ENCODE measurements at places on chromosomes 6 and 20.

DNA sequence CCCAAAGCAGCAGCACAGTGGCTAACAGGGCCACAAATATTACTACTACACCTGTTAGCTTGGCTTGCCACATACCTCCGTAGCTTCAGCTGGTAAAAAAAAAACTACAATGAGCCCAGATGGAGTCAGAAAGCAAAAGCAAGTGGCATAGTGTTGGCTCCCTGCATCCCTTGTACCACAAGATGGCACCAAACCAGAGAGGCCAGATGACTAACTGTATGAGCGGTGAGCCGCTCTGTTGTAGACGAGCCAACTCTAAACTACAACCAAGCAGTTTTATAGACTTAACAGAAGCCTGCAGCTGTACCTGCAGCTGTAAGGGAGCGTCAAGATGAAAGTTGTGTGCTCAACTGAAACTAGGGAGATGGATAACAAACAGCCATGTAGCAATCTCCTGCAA lies 84.5 kb upstream of the MCHR2 start:
- no peak for DNase-seq

DNA sequence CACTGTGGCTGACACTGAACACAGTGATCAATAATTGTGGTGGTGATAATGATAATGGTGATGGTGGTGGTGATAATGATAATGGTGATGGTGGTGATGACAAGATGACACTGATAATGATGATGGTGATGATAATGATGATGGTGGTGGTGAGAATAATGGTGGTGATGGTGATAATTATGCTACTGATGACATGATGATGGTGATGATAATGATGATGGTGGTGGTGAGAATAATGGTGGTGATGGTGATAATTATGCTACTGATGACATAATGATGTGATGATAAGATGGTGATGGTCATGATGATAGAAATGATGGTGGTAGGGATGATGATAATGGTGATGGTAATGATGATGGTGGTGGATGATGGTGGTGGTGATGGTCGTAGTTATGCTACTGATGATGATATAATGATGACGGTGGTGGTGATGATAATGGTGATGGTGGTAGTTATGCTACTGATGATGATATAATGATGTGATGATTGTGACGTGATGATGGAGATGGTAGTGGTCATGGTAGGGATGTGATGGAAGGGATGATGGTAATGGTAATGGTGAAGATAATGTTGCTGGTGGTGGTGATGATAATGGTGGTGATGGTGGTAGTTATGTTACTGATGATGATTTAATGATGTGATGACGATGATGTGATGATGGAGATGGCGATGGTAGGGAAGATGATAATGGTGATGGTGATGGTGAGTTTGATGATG lies 356.5 kb upstream of the CDH4 start:
- DNase-seq: no peak

DNA sequence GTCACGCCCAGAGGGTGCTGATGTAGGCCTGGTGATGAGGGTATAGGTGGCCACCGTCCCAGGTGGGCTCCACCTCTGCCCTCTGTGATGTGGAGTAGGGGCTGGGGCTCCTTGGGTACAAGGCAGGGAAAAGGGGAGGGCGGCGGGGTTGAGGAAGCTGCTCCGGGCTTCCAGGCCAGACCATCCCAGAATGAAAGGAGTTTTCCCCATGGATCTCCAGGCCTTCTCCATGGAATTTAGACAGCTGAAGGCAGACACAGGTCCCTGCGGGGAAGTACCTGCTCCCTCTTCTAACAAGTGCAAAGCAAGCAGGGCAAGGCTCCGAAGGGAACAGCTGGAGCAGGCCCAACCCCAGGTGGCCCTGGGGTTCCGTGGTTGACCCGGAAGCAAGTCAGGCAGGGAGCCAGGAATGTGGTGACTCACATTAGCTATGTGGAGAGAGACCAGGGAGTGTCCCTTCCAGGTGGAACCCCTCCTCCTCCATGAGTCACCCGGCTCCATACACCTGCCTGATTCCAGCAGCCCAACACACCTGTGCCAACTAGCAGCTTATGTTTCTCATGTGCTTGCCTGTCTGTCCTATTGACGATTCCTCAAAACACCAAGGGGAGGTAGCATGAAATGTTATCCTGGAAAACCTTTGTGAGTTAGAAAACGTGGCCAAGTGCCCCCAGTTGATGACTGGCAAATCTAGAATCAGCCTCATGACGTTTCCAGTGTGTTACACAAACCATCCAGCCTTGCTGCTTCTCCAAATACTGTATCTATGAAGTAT lies 59.7 kb upstream of the SNX9 start:
- no peak for DNase-seq

DNA sequence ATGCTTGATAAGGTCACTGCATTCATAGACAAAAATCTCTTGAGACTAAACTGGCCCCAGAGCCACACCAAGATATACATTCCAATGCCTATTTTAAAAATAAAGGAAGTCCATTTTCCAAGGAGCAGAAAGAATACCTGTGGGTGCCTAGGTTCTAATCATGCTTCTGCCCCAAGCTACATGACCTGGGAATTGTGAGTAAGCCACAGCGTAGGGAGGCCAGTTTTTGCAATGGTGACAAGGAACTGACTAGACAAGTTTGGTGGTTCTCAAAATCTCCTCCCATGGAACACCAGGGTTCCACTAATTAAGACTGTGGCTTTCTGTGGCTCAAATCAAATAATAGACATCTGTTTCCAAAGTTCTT lies 83.3 kb downstream of the GMDS start:
- no peak for DNase-seq

- DNase-seq: no peak
Observed at GRCh38 chr20:60669211-60669610, 582.9 kb upstream of the CDH4 start.

- DNase-seq: no peak
Observed at GRCh38 chr6:42007286-42008137, 42.8 kb upstream of the TAF8 start.

DNA sequence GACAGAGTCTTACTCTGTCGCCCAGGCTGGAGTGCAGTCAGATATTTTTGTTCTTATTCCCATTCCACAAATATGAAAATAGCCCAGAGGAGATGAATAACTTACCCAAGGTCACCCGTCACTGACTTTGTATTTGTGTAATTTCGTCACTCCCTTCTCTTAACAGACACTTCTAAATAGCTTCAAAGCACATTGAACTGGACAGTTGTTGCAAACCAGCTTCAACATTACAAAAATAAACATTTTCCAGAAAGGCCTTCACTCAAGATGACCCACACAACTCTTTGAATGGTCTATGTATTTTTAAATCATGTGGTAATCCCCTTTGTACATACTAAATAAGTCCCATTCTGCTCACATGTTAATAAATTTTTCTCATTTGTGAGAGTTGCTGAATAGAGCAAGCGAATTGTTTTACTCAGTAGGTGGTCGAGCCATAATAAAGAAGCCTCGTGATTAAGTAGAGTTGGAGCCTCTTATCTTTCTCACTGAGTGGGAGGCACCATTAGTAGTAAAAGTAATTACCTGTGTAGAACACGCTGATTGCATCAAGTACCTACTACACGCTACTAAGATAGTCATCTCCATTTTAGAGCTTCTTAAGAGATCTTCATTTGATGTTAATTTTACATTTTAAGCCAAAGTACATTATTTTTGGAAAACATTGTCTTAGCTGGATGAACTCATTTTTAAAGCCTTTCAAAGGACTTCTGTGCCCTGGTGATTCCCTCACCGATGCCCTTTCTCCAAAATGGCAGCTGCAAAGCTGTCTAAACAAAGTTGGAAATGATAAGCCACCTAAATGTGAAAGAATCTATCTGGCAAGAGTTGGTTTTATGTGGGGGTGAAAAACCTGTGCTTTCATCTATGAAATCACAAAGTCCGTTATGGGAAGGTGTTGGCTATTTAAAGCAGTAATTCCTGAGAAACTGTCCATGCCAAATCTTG lies 110.0 kb downstream of the TSHZ2 start:
- DNase-seq: no peak

- DNase-seq: no peak
Observed at GRCh38 chr20:61878478-61879302, 187.0 kb downstream of the TAF4 start.

DNA sequence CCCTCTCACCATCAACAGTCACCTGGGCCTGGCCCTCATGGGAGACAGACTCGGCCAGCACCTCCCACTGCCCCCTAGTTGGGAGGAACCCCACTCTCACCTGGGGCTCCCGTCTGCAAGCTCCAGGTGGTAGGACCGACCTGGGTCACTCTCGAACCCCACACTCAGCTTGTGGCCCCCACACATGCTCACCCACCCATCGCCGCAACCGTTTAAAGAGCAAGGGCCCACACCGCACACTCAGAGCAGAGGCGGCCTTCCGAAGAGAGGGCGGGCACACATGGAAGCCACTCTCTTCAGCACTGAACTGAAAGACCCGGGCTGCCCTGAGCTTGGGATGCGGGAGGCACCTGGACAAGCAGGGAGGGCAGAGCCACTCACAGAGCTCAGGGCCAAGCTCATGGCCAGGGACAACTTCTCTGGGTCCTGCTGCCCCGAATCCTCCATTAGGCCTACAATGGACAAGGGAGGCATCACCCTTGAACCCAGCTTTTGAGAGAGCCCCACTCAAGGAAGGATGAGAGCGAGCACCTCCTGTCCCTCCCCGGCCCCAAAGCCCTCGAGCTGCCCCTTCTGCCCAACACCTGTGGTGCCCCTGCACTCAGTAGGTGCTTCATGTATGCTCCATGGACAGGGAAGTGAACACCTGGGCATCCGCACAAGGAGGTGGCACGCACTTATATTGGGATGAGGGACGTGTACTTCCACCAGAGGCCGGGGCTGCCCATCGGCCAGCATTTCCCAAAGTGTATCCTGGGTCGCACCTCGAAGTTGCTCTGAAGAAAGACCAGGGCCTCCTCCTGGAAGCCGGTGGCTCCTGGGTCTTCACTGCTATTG lies 50.4 kb downstream of the YTHDF1 start:
- DNase-seq: no peak
